ENCODE measurements at places on chromosomes 3 and 15.

DNA sequence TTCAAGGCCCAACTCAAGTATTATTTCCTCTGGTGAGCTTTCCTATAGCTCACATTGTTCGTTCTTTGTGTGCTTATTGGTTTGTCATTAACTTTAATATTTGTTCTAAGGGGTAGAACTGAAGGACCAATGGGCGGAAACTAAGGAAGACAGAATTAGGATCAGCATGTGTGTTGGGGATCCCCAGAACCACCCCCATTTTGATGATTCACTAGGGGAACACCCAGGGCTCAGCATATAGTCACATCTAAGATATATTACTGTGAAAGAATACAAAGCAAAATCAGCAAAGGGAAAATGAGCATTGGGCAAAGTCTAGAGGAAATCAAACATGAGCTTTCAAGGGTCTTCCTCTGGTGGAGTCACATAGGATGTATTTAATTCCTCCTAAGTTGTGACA is 76.9 kb downstream of the TIMP4 start:
- DNase-seq, result no peak

DNA sequence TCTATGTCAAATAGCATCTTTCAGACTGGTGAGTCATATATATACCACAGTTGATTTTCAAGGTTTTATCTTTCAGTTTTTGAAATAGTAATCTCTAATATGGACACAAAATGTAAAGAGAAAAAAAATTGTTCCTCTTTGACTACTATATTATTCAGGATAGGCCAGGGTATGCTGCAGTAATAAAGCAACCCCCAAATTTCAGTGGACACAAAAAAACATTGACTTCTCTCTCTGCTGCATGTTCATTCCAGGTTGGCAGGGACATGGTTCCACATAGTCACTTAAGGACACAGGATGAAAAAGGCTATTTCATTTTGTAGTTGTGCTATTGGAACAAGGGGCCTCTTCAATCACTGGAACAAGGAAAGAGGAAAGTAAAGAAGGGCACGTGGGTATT is 28.6 kb downstream of the BMF start:
- no peak for DNase-seq

- no peak for DNase-seq
These were observed 377.0 kb downstream of the FOXP1 start for GRCh38 chr3:71206305-71207165.

DNA sequence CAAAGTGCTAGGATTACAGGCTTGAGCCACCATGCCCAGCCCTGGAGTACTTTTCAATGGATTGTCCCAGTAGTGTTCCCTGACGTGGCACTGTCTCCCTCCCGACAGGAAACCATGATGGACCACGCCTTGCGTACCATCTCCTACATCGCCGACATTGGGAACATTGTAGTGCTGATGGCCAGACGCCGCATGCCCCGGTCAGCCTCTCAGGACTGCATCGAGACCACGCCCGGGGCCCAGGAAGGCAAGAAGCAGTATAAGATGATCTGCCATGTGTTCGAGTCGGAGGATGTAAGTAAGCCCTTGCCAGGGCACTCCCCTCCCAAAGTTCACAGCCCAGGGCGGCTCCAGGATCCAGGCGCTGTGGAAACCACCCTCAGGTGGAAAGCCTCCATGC is 168.1 kb downstream of the NSMCE3 start:
- no peak for DNase-seq

DNA sequence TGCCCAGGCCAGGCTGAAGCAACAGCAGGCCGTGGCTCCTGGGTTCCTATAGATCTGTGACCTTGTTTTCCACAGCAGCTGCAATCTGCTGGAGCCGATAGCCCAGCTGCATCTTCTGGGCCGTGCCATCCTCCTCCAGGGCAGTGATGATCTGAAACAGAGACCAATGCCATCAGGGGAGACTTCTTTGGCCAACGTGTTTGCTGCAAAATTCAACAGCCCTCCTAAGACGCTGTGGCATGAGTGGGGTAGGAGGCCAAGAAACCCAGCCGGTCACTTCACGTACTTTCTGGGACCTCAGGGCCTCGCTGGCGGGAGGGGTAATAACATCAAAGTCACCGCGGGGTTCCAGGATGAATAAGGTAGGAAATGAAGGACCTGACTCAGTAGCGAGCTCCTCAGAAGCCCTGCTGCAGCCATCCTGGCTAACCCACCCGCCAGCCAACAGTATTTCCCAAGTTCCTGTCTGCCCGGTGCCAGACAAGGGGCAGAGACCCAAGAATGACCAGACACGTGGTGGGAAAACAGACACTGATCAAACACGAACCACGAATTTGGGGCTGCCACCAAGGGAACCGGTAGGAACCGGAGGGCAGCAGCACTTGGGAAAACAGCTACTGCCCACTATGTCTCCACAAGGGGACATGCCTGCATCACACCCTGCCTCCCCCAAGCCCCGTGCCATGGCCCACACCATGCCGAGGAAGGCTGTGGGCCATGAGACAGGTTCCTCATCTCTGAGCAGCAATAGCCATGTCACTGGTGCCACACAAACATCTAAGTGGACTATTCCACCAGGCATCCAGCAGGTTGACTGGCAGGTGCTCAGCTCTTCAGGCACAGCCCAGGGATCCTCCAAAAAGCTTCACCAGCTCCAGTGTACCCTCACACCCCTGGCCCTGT is 25.2 kb downstream of the PLXNB1 start:
- no peak for DNase-seq

GRCh38 chr15:74129586-74130154 is 716 bp upstream of the ISLR2 start:
- no peak for DNase-seq

- DNase-seq, result no peak
These were observed 105.0 kb downstream of the TPRA1 start for GRCh38 chr3:127485396-127486170.

- no peak for DNase-seq
These were observed 2.8 kb upstream of the CAND2 start for GRCh38 chr3:12793701-12794100.

GRCh38 chr3:150885535-150885934 is 19.7 kb downstream of the MINDY4B start:
- no peak for DNase-seq

GRCh38 chr15:39144613-39145499 is 436.0 kb upstream of the THBS1 start:
- DNase-seq, result no peak

DNA sequence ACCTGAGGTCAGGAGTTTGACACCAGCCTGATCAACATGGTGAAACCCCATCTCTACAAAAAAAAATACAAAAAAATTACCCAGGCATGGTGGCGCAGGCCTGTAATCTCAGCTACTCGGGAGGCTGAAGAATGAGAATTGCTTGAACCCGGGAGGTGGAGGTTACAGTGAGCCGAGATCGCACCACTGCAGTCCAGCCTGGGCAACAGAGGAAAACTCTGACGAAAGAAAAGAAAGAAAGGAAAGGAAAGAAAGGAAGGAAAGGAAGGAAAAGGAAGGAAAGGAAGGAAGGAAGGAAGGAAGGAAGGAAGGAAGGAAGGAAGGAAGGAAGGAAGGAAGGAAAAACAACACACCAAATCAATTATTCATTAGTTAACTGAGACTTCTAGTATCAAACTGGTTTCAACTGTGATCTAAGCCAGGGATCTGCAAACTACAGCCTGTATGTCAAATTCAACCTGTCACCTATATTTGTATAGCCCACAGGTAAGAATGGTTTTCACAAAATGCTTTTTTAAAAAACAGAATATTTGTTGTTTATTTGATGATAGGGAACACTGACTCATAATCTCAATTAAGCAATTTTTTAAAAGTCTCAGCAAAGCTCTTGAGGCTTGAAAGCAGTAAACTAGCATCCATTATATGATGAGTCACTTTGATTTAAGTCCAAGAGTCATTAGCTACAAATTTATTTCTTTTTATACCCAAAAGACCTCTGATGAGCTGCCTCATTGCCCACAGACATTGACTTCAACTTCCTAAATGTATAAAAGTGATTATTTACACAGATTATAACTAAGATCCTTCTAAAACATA is 127.6 kb downstream of the TBL1XR1 start:
- DNase-seq, result no peak

DNA sequence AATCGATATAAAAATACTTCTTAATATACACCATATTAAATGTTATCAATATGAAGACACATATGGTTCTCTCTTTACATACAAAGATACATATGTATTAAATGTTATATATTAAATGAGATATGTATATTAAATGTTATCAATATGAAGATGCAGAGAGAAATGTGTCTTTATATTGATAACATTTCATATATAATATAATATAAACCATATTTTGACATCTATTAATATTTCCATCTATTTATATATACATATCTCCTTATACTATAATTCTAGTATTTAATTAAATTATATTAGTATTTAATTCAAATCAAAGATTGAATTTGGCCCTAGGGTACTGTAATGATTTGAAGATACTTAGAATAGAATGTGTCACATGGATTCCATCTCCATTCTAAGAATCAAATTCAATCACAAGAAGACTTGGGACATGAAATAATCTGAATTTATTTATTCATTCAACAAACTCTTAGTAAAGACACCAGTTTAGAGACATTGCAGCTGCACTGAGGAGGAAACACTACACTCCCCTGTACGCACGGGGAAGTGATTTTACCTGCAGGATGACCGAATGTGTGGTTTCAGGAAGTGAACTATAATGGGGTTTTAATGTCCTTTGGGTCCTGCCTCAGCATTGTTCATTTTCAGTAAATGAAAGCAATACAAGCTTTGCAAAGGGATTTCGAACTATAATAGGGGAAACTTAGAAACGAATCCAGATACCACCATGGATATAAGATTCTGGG is 365.1 kb downstream of the MECOM start:
- DNase-seq, result no peak

DNA sequence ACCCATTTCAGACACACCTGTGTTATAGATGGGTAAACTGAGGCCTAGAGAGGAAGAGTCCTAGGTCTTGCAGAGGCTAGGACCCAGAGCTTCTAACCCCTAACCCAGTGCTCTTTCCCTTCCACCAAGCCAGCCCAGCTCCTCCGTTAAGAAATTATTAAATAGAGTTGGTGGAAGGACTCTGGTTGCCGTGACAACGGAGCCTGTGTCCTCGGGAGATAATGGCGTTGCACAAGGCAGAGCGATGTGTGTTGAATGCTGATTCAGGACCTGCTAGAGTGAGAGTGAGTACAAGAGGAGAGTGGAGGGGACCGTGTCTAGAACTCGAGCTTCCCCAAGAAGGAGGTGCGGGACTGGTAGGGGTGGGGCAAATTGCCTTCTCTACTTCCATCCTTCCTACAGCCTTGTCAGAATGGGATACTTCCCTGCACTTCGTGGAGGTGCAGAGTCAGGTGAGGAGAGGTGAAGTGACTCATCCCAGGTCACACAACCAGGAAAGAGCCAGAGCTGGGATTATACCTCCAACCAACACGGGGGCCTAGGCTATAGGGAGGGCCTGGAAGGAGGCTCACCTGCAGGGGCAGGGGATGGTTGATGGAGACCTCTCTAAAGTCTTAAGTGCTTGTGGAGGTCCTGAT is 8.6 kb downstream of the SLC6A1 start:
- no peak for DNase-seq

- no peak for DNase-seq
These were observed 6.2 kb downstream of the SUCLG2 start for GRCh38 chr3:67648229-67648628.

- DNase-seq, result no peak
These were observed 3.3 kb upstream of the ACTR8 start for GRCh38 chr3:53885239-53885638.

- DNase-seq, result no peak
These were observed 296.7 kb upstream of the PROK2 start for GRCh38 chr3:72081471-72082185.

DNA sequence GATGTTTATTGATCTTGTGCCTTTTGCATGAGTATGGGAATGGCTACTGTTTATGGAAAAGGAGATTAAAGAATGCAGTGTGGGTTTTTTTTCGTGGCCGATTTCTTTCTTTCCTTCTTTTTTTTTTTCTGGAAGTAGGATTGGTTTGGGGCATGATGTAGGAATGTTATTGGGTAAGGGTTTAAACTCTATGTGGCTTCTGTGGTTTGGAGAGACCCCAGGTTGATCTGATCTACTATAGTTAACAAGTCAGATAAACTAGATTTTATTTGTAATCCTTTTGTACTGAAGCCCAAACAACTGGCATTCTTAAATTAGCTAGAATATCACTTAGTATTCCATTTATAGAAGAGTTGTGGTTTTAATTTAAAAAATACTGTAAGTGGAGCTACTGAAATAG is 304.8 kb downstream of the LPP start:
- no peak for DNase-seq

DNA sequence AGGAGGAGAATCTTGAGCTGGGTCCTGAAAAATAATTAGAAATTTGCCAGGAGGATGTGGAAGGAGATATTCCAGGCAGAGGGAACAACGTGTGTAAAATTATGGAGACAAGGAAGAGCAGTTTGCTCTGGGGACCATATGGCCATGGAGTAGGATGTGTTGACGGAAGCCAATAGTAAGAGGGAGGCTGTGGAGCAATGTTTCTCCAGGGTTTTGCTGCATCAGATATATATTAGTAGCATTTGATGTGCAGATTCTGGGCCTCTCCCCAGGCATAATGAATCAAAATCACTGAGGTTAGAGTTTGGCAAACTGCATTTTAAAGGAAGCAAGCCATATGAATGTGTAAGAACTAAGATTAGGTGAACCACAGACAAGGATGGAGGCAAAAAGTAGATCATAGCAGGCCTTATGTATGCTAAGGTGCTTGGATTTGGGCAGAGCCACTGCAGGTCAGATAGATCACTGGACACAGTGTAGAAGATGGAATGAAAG is 192.9 kb upstream of the IL12A start:
- no peak for DNase-seq

GRCh38 chr15:70559265-70560239 is 203.8 kb downstream of the UACA start:
- no peak for DNase-seq

GRCh38 chr3:120682095-120682681 is at the start of gene HGD:
HGD (minus strand) TSS chr3:120682239; CDS start chr3:120682111, 128 bp downstream.
- DNase-seq, result no peak
